ENCODE measurements at places on chromosomes 3 and 15. TPM values are rescaled to one million over a fixed set of nuclear protein-coding genes. Genes with fewer than 3 reads are reported as not detected.
A peak's percentile ranks its signal among the peaks of the same experiment; 100 is the strongest.

Gene ITGB5
- total RNA-seq, result 144 TPM

Gene GANC
- 17.8 TPM for total RNA-seq

Gene MASP1
- total RNA-seq, result 0.31 TPM

Gene CCDC14
- 46.3 TPM for total RNA-seq

Gene DPPA2
- total RNA-seq, result not detected

Gene ATR
- total RNA-seq, result 21.1 TPM

Gene POLR2M
- total RNA-seq, result 50.6 TPM

DNA sequence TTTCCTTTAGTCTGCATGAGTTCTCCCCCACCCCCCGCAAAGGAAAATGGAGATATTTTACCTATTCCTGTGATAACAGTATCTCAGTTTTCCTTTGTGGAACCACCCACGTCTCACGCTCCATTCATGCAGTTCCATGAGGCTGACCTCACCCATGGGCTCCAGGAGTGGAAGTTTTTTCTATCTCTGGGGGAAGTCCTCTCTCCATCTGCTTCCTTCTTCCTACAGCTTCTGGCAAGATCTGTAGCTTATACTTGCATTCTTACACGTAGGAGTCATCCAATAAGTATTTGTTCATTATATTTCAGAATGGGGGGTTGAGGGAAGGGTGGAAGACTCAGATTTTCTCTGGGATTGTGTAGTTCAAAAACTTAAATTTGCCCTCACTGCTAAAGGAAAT is 5.8 kb upstream of the GLCE start:
- no peak overlapping the region for H3K4me3 ChIP-seq
- H3K27me3 ChIP-seq, result no peaks in the 10 kb centered on the region
- H3K4me1 ChIP-seq, result peaks cover 28% of the 10 kb centered on the region
- peak; percentile 96 for DNase-seq

GRCh38 chr3:2851835-2852234 is 258.3 kb downstream of the IL5RA start:
- no peaks in the 10 kb centered on the region for H3K4me1 ChIP-seq
- no peaks in the 10 kb centered on the region for H3K27me3 ChIP-seq
- no peak for DNase-seq
- no peak overlapping the region for H3K4me3 ChIP-seq
- H3K36me3 ChIP-seq, result no peaks in the 10 kb centered on the region

- no peak for DNase-seq
- H3K4me3 ChIP-seq, result no peak overlapping the region
- no peak overlapping the region for H3K27ac ChIP-seq
- no peaks in the 10 kb centered on the region for H3K36me3 ChIP-seq
- no peaks in the 10 kb centered on the region for H3K4me1 ChIP-seq
Measured at GRCh38 chr3:181497358-181497757, 214.4 kb upstream of the SOX2 start.

DNA sequence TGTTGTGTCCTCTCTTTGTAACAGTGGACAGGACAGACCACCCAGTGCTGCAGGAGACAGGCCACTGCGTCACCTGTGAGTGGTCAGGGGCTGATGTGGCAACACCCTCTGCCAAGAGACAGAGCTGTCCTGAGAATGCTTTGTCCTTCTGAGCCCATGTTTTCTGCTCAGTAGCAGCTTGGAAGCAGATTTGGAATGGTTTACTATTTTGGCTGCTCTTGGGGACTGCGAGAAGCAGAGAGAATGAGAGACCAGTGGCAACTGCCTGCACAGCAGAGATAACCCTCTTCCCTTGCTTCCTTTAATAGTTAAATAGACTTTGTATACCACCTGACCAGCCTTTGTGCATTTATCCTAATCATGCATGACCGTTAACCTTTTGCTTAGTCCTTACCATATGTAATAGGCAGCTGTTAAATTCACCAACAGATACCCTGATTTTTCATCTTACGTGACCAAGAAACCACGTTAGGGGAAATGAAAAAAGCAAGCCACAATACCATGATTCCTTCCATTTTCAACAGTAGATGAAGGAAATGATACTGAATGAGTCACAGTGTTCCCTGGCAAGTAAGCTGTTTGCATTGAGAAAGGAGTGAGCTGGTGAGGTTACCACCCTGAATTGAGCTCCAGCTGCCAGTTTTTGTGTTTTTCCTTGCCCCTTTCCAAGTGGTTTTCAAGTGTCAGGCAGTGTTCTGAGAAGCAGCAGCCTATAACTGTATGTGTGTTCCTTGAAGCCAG is 35.5 kb downstream of the B3GALNT1 start:
- H3K36me3 ChIP-seq, result no peaks in the 10 kb centered on the region
- H3K27ac ChIP-seq, result peak overlapping the region; percentile 70
- no peak overlapping the region for H3K4me3 ChIP-seq

- H3K36me3 ChIP-seq, result no peaks in the 10 kb centered on the region
- no peak overlapping the region for H3K4me3 ChIP-seq
- H3K27ac ChIP-seq, result no peak overlapping the region
- H3K4me1 ChIP-seq, result no peaks in the 10 kb centered on the region
- DNase-seq, result no peak
Measured at GRCh38 chr3:25171118-25171807, 256.8 kb upstream of the RARB start.

GRCh38 chr15:75694241-75695182 is 18.1 kb downstream of the CSPG4 start:
- H3K4me3 ChIP-seq, result no peak overlapping the region
- no peaks in the 10 kb centered on the region for H3K36me3 ChIP-seq
- peak; percentile 81 for DNase-seq
- H3K4me1 ChIP-seq, result peaks cover 16% of the 10 kb centered on the region
- peaks cover 48% of the 10 kb centered on the region for H3K27me3 ChIP-seq

GRCh38 chr3:45087155-45087554 is 59.0 kb downstream of the CDCP1 start:
- DNase-seq, result no peak
- no peak overlapping the region for H3K27ac ChIP-seq
- no peak overlapping the region for H3K4me3 ChIP-seq
- no peaks in the 10 kb centered on the region for H3K27me3 ChIP-seq
- H3K4me1 ChIP-seq, result peaks cover 2% of the 10 kb centered on the region
- no peaks in the 10 kb centered on the region for H3K36me3 ChIP-seq

GRCh38 chr15:74209560-74209958 is 7.0 kb upstream of the STRA6 start:
- peaks cover 2% of the 10 kb centered on the region for H3K27me3 ChIP-seq
- DNase-seq, result no peak
- H3K4me3 ChIP-seq, result no peak overlapping the region
- H3K4me1 ChIP-seq, result no peaks in the 10 kb centered on the region
- H3K27ac ChIP-seq, result no peak overlapping the region
- no peaks in the 10 kb centered on the region for H3K36me3 ChIP-seq

DNA sequence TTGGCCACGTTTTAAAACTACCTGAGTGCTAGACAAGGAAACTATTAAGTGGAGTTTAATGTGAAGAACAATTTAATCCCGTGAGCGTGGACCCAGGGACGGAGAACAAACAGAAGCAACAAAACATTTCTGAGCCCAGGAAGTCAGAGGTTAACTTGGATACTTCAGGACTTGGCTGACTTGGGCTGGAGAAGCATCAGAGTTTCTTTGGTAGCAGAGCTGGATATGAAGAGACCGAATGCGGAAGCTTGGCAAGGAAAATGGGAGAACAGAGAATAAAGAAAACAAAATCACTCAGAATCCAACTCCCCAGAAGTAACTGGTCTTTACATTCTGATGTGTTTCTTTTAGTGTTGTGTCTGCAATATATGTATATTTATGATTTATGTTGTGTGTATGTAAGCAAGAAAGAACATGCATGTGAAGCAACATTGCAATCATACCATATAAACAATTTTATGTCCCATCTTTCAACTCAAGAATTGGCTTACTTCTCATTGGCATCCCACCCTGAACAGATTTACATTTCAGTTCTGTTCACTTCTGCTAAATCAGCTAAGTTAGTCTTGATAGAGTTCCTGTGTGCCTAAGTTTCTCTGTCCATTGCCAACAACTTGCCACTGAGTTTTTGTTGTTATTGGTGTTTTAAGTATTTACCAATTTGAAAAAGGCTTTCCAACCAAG is 17.2 kb upstream of the PLOD2 start:
- H3K4me1 ChIP-seq, result peaks cover 37% of the 10 kb centered on the region
- no peaks in the 10 kb centered on the region for H3K36me3 ChIP-seq
- H3K27me3 ChIP-seq, result no peaks in the 10 kb centered on the region
- H3K4me3 ChIP-seq, result no peak overlapping the region
- peak overlapping the region; percentile 99 for H3K27ac ChIP-seq

GRCh38 chr15:76217882-76218217 is 93.4 kb downstream of the ETFA start:
- no peak for DNase-seq
- H3K4me1 ChIP-seq, result peaks cover 10% of the 10 kb centered on the region
- peaks cover 13% of the 10 kb centered on the region for H3K36me3 ChIP-seq
- no peaks in the 10 kb centered on the region for H3K27me3 ChIP-seq

DNA sequence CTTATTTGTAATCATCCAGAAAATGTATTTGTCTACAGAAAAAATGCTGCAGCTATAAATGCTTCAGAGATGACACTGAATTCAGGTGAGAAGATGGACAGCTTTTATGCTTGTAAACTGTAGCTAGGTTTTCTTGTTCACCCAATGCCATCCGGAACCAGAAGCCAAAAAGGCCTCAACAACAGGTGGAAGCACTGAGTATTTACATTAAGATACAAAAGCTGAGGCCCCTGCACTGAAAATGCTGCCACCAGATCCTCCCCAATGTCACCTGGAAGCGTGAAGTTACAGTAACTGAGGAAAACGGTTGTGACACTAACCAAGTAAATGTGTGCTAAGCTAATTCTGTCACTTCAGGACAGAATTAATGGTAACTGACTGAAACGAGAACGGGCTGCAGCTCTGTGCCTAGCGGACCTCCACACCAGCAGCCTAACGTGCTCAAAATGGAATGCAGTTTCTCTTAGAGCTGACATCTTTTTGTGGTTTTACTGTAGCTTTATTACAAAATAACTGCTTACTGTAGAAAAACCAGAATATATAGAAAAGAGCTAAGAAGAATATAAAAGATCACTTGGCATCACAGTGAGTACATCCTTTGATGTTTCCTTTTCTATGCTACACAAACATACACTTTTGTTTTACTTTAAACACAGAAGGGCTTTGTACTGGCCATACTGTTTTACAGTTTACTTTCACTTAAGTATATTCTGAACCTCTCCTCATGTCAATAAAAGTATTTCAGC is 7.6 kb downstream of the CHSY1 start:
- peaks cover 48% of the 10 kb centered on the region for H3K4me1 ChIP-seq
- DNase-seq, result no peak
- H3K36me3 ChIP-seq, result no peaks in the 10 kb centered on the region
- no peak overlapping the region for H3K4me3 ChIP-seq

GRCh38 chr15:29566914-29567313 is 255.4 kb downstream of the TJP1 start:
- H3K36me3 ChIP-seq, result no peaks in the 10 kb centered on the region
- no peak overlapping the region for H3K27ac ChIP-seq
- no peak for DNase-seq
- peaks cover 9% of the 10 kb centered on the region for H3K4me1 ChIP-seq
- H3K4me3 ChIP-seq, result no peak overlapping the region

DNA sequence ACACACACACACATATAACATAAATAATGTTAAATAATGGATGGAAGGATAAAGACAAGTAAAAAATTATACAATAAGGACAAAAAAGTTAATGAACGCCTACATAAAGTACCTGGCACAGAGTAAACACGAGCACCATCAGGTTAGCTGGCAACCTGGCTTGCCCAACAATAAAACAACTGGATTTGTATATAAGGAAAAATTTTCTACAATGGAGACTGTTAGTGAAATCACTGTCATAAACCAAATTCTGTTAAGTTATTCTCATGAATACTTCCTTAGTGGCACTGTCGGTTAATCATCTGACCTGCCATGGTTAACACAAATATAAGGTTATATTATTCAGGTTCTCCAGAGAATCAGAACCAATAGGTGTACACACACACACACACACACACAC is 54.8 kb downstream of the DPH6 start:
- no peak overlapping the region for H3K4me3 ChIP-seq
- no peak overlapping the region for H3K27ac ChIP-seq
- no peaks in the 10 kb centered on the region for H3K4me1 ChIP-seq
- H3K36me3 ChIP-seq, result no peaks in the 10 kb centered on the region

DNA sequence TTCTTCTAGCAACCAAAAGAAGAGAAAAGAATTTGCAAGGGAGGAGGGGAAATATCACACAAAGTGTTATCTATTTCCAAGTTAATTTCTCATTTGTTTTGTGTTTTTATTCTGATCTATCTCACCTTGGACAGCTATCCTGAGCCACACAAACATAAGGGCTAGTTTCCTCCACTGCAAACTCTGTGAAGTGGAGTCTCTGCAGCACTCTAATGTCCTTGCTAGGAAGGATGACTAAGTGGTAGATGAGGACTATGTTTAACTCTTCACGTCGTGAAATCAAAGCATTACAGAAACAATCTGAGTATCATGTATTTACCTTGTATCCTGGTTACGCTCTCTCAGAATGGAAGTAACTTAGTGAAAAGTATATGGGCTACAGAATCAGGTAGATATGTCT is 33.9 kb upstream of the CHRM5 start:
- no peaks in the 10 kb centered on the region for H3K4me1 ChIP-seq
- no peaks in the 10 kb centered on the region for H3K27me3 ChIP-seq
- DNase-seq, result no peak
- no peak overlapping the region for H3K4me3 ChIP-seq
- no peaks in the 10 kb centered on the region for H3K36me3 ChIP-seq

DNA sequence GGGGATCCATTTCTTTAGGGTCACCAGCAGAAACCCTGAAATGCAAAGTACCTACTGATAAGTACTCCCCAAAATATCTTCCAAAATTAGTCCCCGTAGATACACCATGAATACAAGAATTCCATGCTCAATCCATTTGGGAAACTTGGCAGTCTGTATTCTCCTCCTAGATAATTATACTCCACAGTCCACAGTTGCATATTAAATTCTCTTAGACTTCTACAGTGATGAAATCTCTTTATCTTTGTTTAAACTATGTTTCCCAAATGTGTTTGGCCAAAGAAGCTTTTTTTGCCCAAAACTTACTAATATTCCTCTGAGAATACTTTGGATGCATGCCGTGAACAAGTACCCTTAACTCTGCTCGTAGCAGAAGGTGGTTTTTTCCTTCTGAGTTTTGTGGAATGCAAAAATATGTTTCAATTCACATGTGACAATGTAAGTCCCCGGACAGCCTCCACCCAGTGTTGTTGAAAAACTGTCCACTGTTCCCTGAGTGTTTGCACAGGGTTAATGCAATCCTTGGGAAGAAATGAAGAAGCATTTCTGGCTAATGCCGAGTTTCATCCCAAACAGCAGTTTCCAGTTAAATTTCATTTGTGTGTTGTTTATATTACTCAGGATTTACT is 126.7 kb downstream of the ARNT2 start:
- H3K36me3 ChIP-seq, result no peaks in the 10 kb centered on the region
- no peak overlapping the region for H3K4me3 ChIP-seq
- H3K27me3 ChIP-seq, result peaks cover 6% of the 10 kb centered on the region
- H3K27ac ChIP-seq, result no peak overlapping the region
- DNase-seq, result no peak

- DNase-seq, result no peak
- H3K4me1 ChIP-seq, result no peaks in the 10 kb centered on the region
- H3K27ac ChIP-seq, result no peak overlapping the region
- no peaks in the 10 kb centered on the region for H3K27me3 ChIP-seq
- no peak overlapping the region for H3K4me3 ChIP-seq
- no peaks in the 10 kb centered on the region for H3K36me3 ChIP-seq
Measured at GRCh38 chr3:163838769-163839168, 1239.5 kb downstream of the SI start.

Data from endothelial cell of umbilical vein (primary cell).